DMS79 (cell line): ENCODE measurements at places on chromosomes 6 and 20.
A peak's percentile ranks its signal among the peaks of the same experiment; 100 is the strongest.

DNA sequence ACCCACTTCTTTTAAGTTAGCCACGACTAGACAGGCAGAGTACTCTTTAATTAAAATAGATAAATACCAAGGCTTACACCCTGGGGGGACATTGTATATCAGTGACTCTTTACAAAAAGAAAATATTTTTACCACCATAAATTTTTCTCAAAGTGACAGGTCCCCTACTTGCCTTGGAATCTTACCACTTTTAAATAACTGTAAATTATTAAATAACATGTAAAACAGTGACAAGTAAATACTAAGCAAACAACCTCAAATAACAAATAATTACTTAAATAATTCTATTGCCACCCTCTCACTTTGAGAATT is 116.3 kb downstream of the OGFRL1 start:
- DNase-seq, result no peak

DNA sequence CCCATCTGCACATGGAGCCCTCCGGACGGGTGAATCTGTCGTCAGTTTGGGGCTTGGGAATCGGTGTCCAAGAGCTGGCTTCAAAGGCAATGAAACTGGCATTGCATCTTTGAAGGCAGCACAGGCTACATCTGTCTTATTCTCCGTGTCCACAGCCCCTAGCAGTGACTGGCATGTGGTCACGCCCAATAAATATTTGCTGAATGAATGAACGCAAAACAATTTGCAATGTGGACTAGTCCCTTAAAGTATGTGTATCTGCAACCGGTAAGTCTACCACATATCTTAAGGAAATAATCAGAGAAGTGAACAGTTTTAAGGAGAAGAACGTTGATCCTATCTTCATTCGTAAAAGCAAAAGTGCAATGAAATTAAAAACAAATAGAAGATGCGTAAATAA is 8.0 kb upstream of the PMEPA1 start:
- no peak for DNase-seq

- DNase-seq, result no peak
Measured at GRCh38 chr6:142857796-142858555, 87.0 kb downstream of the HIVEP2 start.

- peak; percentile 91 for DNase-seq
Measured at GRCh38 chr6:170152989-170153388, 137.9 kb downstream of the DLL1 start.

DNA sequence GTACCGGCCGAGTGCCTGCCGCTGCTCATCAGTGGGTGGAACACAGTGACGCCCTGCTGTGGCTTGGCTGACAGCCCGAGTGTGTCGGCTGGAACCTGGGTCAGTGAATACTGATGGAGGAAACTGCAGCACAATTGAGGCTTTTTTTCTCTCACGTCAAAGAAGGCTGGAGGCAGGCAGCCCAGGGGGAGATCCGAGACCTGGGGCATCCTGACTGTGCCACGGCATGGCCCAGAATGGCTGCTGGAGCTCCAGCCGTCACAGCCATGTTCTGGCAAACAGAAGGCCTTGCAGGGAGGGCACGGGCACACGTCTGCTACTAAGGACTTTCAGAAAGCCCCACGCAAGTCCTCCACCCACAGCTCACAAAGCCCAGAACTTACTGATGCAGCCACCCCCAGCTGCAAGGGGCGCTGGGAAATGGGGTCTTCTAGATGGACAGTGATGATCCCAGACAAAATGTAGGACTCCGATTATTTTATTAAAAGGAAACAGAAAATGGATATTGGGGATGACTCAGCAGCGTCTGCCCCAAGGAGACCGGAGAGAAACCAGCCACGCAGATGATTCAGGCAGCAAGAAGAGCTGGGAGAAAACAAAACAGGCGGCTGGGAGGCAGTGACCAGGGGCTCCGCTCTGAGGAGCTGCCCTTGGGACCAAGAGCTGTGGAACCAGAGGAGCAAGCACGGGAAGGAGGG is 140.0 kb downstream of the TAF4 start:
- DNase-seq, result peak; percentile 24

DNA sequence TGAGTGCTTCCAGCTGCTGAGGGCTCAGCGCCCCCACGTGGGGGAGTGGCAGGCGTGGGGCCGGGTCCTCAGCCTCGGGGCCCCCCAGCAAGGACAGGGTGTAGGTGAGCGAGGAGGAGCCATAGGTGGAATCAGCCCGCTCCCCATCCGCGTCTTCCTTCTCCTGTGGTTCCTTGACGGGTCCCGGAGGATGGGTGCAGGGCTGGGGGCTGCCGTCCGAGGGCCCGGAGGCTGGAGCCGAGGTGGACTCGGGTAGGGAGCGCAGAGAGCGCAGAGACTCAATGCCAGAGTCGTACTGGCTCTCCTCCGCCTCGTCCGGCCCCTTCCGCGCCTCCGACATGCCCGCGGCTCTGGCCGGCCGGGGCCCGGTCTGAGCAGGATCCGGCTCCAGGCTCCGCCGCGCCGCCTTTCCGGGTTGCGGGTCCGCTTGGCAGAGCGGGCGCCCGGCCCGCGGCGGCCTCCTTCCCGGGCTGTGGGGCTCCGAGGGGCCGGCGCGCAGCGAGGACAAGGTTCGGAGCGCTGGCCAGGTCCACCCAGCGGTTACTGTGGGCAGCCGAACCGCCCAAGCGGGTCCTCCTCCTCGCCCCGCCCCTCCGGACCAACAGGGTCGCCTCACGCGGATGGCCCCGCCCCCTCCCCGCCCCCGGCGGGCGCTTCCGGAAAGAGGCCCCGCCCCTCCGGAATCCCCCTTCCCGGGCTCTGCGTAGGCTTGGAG is at the start of gene NFKBIE:
TSS of gene NFKBIE (minus strand) at position 545 of the 715 bp plus-strand sequence. CDS start at position 340, 205 bp downstream.
- DNase-seq, result peak; percentile 66

DNA sequence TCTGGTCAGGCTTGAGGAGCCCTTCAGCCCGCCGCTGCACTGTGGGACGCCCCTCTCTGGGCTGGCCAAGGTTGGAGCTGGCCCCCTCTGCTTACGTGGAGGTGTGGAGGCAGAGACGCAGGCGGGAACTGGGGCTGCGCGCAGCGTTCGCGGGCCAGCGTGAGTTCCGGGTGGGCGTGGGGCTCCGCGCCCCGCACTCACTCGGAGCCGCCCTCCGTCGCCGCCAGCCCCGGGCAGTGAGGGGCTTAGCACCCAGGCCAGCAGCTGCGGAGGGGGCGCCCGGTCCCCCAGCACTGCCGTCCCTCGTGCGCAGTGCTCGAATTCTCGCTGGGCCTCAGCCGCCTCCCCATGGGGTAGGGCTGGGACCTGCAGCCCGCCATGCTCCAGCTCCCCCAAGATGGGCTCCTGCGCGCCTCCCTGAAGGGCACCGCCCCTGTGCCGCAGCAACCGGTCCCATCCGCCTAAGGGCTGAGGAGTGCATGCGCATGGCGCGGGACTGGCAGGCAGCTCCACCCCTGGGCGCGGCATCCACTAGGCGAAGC is 695.9 kb downstream of the EPHA7 start:
- no peak for DNase-seq

- no peak for DNase-seq
Measured at GRCh38 chr6:154613137-154613676, 102.7 kb upstream of the CNKSR3 start.

- DNase-seq, result no peak
Measured at GRCh38 chr6:104633125-104633524, 226.6 kb downstream of the HACE1 start.

DNA sequence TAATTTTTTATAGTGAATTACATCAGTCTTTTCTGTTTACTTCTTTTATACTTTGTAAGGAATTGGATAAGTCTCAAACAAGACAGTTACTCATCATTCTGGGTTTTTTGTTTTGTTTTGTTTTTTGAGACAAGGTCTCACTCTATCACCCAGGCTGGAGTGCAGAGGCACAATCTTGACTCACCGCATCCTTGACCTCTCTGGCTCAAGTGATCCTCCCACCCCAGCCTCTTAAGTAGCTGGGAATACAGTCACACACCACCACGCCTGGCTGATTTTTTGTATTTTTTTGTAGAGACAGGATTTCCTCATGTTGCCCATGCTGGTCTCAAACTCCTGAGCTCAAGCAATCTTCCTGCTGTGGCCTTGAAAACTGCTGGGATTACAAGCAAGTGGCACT is 524.3 kb downstream of the EYS start:
- no peak for DNase-seq

DNA sequence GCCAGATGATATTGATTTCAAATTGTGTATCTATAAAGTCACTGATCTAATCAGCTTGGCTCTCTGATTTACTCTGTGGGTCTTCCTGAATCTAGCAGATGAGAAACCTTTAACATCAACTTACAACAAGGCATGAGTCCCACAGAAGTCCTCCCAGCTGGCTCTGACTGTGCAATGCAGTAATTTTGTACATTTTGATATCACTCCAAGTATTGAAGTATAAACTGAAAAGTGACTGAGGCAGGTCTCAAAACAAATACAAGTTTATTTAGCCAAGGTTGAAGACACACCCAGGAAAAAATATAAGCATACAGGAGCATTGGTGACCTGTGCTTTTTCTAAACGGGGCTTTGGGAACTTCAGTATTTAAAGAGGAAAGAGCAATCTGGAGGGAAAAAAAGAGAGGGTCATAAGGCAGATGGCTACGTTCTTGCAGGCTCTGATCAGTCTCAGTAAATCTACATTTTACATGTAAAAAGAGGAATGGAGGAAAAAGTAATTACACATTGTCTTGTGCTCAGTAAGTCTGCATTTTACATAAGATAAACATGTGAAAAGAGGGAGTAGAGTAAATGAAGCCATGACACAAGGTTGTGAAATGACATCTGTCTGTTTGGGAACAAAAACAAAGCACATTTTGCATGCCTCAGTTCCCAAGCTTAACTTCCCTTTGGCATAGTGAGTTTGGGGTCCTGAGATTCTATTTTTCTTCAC is 59.5 kb downstream of the CRYBG1 start:
- DNase-seq, result no peak

- no peak for DNase-seq
Measured at GRCh38 chr20:44362466-44362940, 7.0 kb downstream of the HNF4A start.

DNA sequence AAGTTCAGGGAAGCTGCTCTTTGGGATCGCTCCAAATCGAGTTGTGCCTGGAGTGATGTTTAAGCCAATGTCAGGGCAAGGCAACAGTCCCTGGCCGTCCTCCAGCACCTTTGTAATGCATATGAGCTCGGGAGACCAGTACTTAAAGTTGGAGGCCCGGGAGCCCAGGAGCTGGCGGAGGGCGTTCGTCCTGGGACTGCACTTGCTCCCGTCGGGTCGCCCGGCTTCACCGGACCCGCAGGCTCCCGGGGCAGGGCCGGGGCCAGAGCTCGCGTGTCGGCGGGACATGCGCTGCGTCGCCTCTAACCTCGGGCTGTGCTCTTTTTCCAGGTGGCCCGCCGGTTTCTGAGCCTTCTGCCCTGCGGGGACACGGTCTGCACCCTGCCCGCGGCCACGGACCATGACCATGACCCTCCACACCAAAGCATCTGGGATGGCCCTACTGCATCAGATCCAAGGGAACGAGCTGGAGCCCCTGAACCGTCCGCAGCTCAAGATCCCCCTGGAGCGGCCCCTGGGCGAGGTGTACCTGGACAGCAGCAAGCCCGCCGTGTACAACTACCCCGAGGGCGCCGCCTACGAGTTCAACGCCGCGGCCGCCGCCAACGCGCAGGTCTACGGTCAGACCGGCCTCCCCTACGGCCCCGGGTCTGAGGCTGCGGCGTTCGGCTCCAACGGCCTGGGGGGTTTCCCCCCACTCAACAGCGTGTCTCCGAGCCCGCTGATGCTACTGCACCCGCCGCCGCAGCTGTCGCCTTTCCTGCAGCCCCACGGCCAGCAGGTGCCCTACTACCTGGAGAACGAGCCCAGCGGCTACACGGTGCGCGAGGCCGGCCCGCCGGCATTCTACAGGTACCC is at the start of gene ESR1:
TSS of gene ESR1 (plus strand) at position 170 of the 858 bp plus-strand sequence. CDS start at position 401, 231 bp downstream.
- DNase-seq, result no peak

- no peak for DNase-seq
Measured at GRCh38 chr20:55057779-55058415, 582.5 kb downstream of the DOK5 start.

DNA sequence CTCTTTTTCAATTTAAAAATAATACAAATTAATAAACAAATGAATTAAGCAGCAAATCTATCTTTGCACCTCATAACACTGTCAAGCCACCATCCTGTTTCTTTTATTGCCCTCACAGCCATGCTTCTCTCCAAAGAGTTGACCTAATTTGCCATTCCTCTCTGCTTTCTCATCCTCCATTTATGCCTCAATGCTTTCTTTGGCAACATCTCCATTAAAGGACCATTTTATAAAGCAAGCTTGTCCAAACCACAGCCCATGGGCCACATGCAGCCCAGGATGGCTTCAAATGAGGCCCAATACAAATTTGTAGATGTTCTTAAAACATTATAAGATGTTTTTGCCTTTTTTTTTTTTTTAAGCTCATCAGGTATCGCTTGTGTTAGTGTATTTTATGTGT is 26.4 kb upstream of the MEI4 start:
- no peak for DNase-seq

GRCh38 chr6:163573503-163574179 is 159.1 kb downstream of the QKI start:
- DNase-seq, result no peak

GRCh38 chr20:6122111-6122872 is 538 bp downstream of the FERMT1 start:
- DNase-seq, result no peak

DNA sequence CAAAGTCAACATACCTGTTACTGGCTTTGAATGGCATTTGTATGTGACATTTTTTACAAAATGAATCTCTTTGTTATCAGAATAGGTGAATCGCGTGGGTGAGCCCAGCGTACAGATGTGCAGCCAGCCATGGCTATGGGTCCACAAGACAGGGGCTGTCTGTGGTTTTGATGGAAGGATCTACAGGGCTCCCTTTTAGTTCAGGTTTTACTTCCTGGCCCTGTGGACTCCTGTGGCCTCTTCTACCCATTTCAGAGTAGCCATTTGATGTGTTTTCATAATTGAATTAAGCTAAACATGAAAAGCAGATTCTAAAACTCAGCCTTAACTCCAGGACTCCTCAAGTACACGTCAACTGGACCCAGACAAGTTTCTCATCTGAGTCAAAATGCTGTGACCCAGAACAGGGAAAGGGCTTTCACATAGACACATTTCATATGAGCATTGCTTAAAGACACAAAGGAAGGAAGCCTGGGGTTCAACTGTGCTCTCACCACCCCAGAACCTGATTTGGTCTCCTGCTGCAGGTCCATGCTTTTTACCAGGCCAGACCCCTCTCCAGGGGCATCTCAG is 105.3 kb upstream of the NAA20 start:
- no peak for DNase-seq

DNA sequence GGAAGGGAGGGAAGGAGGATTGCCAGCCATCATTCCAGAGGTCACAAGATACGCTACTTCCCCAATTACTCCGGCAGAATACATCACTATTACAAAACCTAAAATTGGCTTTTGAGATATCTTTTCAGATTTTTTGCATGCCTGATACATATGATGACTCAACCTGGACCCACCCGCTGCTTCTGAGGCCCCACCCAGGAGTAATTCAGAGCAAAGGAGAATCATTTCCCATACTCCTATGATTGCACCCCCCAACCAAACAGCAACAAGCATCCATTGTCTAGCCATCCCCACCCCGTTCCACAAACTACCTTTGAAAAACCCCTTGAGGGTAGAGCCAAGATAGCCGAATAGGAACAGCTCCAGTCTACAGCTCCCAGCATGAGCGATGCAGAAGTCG is 163.5 kb upstream of the GJE1 start:
- DNase-seq, result no peak
